ENCODE measurements at places on chromosomes 6 and 20. TPM values are rescaled to one million over a fixed set of nuclear protein-coding genes. Genes with fewer than 3 reads are reported as not detected.

- H3K27ac ChIP-seq = peak overlapping the region; percentile 96
- peaks cover 66% of the 10 kb centered on the region for H3K4me1 ChIP-seq
- no peak for DNase-seq
- peaks cover 6% of the 10 kb centered on the region for H3K36me3 ChIP-seq
- no peak overlapping the region for H3K4me3 ChIP-seq
These were observed 3.7 kb downstream of the SMPDL3A start for GRCh38 chr6:122792766-122793165.

DNA sequence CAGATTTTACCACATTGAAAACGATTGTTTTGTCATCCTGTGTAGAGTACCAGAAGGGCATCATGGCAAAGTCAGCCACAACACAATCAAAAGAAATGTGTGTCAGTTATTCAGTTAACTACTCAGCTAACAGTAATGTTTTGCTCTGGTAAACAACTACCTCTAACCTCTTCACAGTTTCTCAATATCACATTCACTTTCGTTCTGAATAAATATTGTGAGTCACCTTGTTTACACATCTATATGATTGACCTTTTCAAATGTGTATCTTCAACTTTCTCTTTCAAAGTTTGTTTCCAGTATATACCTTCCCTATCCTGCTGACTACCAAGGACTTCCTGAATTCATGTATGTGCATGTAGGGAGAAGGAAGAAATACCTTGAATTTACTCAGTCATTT lies 216.6 kb upstream of the UFL1 start:
- DNase-seq = no peak
- H3K4me1 ChIP-seq = no peaks in the 10 kb centered on the region
- no peak overlapping the region for H3K4me3 ChIP-seq
- H3K27ac ChIP-seq = no peak overlapping the region
- H3K27me3 ChIP-seq = no peaks in the 10 kb centered on the region

DPPA5 gene
- total RNA-seq = not detected

DNA sequence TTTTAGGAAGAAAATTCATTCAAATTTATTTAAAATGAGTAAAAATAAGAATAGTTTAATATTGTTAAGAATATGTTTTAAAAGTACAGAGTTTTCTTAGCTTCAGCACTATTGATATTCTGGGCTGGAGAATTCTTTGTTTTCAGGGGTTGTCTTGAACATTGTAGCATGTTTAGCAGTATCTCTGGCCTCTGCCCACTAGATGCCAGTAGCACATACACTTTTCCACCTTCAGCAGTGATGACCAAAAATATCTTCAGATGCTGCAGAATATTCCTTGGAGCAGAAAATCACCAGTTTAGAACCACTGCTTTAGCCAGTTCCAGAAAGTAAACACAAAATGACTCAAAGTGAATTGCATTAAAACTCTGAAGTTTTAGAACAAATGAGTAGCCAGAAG lies 19.4 kb upstream of the SDHAF4 start:
- DNase-seq = no peak
- H3K27ac ChIP-seq = no peak overlapping the region
- H3K36me3 ChIP-seq = peaks cover 4% of the 10 kb centered on the region
- H3K4me3 ChIP-seq = no peak overlapping the region
- H3K27me3 ChIP-seq = no peaks in the 10 kb centered on the region

TTI1 gene
- total RNA-seq = 13.5 TPM

DNA sequence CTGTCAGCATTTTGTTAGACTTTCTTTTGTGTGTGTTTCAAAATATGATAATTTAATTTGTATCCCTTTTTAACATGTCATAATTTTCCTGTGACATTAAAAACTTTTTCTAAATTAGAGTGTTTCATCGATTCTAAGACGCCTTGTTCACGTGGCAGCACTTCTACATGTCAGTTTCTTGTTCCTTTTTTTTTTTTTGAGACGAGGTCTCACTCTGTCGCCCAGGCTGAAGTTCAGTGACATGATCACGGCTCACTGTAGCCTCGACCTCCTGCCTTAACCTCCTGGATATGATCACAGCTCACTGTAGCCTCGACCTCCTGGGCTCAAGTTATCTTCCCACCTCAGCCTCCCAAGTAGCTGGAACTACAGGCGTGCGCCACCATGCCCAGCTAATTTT lies 27.6 kb upstream of the ADRM1 start:
- no peaks in the 10 kb centered on the region for H3K36me3 ChIP-seq
- no peak overlapping the region for H3K27ac ChIP-seq
- no peak for DNase-seq
- no peak overlapping the region for H3K4me3 ChIP-seq

OR2H1 gene
- not detected for total RNA-seq

VGLL2 gene
- not detected for total RNA-seq

CNR1 gene
- total RNA-seq = 6.1 TPM

TMEM63B gene
- 32.4 TPM for total RNA-seq

DNA sequence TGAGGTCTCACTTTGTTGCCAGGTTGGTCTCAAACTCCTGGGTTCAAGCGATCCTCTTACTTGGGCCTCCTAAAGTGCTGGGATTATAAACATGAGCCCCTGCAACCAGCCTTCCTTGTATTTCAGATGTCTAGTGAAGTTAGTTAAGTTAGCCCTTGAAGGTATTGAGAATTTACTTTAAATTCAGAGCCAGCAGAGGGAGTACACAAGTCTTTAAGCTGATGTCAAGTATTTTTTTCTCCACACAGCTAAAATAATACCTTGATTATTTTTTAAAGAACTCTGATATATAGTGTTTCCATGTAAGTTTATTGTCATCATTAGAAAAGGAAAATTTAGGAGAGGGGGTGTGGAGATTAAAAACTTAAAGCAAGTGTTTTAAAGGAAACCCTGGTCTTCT lies 9.8 kb downstream of the FOXO3 start:
- no peaks in the 10 kb centered on the region for H3K27me3 ChIP-seq
- no peak overlapping the region for H3K27ac ChIP-seq
- H3K4me3 ChIP-seq = no peak overlapping the region
- H3K4me1 ChIP-seq = peaks cover 96% of the 10 kb centered on the region
- no peak for DNase-seq
- H3K36me3 ChIP-seq = no peaks in the 10 kb centered on the region
